Common myeloid progenitor, CD34-positive (primary cell): ENCODE measurements at places on chromosomes 4 and X.
A peak's percentile ranks its signal among the peaks of the same experiment; 100 is the strongest.

GRCh38 chrX:110614596-110614995 lies 181.0 kb downstream of the CHRDL1 start:
- no peak for DNase-seq

DNA sequence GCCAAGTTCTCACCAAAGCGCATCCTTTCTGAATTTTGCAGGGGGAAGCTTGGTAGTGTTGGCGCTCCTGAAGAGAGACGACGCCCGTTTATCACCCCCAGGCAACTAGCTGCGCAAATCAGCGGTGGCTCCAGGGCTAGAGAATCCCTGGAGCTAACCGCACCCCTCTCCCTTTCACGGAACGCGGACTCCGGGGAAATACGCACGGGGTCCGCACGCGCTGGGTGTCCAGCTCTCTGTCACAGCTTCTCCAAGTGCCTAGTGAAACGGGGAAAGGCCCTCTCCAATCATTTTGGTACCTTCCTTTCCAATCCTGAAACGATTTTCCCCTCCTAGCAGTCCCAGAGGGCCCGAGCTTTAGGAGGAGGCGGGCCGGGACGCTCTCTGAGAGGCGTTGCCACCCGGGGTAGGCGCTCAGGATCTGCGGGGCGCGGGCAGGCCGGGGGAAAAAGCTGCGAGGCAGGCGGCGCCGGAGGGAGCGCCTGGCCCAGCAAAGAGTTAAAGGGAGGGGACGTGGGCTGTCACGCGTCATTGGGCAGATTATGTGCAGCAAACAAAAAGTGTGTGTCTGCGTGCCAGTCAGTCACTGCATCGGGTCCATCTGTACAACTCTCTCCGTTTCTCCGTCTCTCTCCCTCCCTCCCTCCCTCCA lies at the start of gene PRDM8:
PRDM8 (plus strand) TSS at position 582 of the 652 bp plus-strand sequence. CDS start 2,578 bp downstream, outside the sequence.
- DNase-seq: peak; percentile 79

DNA sequence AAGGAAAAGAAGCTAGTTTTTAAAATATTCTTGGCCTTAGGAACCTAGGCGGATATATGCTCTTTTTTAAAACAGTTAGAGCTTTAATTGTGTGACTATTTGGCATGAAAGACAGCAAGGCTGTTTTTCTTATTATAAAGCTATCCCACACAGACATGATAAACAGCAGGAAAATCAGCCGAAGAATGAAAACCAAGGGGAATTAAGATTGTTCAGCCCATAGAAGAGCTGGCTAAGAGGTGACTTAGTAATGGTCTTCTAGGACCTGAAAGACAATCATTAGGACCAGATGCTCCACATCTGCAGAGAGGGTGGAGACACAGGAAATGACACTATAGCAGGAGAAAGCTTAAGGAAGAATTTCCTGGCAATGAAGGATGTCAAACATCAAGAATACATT lies 171.4 kb upstream of the NRK start:
- no peak for DNase-seq

GRCh38 chr4:171067422-171067821 lies 745.8 kb upstream of the GALNTL6 start:
- DNase-seq: no peak

- no peak for DNase-seq
These were observed 181.8 kb upstream of the STS start for GRCh38 chrX:6965729-6966128.

DNA sequence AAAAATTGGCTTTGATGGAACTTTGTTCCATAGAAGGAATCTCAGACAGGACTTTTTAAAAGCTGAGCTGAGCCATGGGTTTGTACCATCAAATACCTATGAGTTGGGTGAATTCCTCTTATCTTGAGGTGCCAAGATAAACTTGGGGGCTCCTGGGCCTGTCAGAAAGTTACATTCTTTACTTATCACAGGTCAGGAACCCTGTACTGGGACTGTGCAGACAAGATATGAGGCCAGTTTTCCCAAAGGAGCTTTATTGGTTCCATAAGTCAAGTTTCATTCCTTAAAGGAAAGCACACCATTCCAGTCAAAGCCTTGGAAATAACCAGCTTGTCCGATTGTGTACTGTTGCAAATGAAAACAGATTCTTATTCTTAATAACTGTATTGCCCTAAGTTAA lies 72.4 kb upstream of the PACRGL start:
- DNase-seq: no peak

DNA sequence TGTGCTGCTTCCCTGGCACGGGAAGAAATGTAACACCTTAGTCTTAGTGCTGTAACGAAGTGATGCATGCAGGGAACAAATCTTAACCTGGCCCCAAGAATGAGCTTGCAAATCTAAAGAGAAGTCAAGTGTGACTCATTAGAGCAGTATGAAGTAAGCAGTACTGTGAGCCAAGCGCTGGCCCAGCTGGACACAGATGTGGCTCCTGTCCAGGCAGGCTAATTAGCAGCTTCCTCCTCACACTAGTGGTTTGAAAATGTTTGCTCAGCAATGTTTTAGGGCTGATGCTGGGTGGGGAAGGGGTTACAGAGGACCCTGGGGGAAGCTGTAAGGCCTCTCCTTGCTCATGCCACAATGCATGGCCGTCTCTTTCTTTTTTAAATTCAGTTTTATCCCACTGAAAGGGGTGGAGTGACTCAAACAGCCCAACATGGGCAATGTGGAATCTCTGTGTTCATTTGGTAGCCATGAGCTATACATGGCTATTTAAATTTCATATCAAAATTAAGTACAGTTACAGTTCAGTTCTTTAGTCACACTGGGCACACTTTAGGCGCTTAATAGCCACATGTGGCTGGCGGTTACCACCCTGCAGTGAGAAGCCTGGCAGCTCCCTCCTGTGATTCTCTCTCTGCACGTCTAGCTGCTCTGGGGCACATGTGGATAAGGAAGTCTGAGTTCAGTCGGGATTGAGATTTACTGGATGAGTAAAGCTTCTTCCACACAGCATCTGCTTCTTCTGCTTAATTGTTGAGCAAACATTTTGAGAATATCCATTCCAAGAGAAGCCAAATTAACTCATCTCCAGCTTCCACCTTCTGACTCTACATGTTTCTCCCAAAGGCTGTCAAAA lies 48.8 kb downstream of the MAP7D2 start:
- peak; percentile 72 for DNase-seq

DNA sequence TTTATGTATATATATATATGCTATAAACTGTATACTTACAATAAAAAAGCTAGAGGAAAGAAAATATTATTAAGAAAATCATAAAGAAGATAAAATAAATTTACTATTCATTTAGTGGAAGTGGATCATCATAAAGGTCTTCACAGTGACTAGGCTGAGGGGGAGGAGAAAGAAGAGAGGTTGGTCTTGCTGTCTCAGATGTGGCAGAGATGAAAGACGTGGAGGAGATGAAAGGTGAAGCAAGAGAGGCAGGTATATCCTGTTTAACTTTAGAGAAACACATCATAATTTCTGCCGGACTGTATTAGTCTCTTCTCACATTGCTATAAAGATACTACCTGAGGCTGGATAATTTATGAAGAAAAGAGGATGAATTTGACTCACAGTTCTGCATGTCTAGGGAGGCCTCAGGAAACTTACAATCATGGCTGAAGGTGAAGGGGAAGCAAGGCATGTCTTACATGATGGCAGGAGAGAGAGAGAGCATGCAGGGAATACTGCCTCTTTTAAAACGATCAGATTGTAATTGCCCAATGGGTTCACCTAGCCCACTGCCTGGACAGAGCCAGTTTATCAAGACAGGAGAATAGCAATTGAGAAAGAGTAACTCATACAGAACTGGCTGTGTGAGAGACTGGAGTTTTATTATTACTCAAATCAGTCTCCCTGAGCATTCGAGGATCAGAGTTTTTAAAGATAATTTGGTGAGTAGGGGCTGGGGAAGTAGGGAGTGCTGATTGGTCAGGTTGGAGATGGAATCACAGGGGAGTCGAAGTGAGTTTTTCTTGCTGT lies 22.1 kb upstream of the RRAGB start:
- no peak for DNase-seq

GRCh38 chrX:129006491-129006890 lies 516.8 kb downstream of the SMARCA1 start:
- DNase-seq: no peak

- DNase-seq: peak; percentile 76
These were observed 65.6 kb downstream of the ATXN3L start for GRCh38 chrX:13254076-13254785.

DNA sequence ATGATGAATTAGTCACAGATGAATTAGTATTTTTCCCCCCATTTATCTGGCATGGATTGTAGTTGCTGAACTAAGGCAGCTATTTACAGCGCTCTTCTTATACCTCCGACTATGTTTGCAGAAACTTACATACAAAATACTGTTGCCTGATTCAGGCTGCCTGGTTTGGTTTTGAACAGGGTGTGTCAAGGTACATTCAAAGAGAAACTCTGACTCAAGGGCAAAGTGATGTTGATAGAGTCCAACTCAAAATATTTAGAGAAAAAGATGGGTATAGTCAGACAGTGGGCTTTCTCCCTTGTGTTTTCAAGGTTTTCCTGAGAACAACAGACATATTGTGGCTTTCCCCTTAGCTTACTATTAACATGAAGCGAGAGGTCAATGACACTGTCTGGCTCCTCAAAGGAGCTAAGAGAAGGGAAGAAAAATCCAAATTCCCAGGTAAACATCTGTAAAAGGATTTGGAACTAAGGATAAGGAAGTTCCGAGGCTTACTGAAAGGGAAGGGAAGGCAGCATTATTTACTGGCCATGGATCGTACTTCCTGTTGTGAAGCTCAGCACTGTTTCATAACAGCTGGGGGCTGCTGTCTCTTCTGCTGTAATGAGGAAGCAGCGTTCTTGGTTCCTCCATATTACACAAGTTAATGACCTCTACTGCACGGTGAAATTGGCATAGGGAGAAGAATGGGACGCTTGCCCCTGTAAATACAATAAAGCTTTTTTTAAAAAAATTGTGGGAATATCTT lies 30.9 kb downstream of the FAM9C start:
- peak; percentile 79 for DNase-seq
